ENCODE measurements at places on chromosomes 16 and 17. TPM values are rescaled to one million over a fixed set of nuclear protein-coding genes. Genes with fewer than 3 reads are reported as not detected.
A peak's percentile ranks its signal among the peaks of the same experiment; 100 is the strongest.

DNA sequence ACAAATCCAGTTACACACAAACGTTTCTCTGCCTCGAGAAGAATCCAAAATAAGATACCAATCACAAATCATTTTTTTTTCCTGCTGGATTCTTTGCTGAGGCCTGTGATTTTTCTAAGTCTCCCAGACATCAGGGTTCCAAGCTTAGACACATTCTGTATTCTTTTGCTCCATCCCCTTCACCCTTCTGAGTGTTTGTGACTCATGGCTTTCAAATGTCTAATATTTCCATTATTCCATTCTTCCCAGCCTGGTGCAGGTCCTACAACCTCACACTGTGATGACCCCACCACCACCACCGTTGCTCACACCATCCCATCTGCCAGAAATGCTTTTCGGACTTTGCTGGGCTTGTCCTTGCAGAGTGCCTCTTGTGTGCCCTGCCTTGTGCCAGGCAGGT lies 480.1 kb downstream of the SOX9 start:
- DNase-seq: no peak

GRCh38 chr17:35068249-35068648 lies 4.7 kb upstream of the RFFL start:
- no peak for DNase-seq

- DNase-seq: peak; percentile 81
Measured at GRCh38 chr16:1105888-1106620, 10.0 kb upstream of the C1QTNF8 start.

- no peak for DNase-seq
Measured at GRCh38 chr17:21082001-21082436, 39.2 kb upstream of the USP22 start.

RTN4RL1 gene
- total RNA-seq: 1.9 TPM

P4HB gene
- total RNA-seq: 362 TPM

- no peak for DNase-seq
Measured at GRCh38 chr16:69188236-69188549, 1.2 kb downstream of the SNTB2 start.

GRCh38 chr17:32831223-32831622 lies 45.7 kb downstream of the MYO1D start:
- no peak for DNase-seq

DNA sequence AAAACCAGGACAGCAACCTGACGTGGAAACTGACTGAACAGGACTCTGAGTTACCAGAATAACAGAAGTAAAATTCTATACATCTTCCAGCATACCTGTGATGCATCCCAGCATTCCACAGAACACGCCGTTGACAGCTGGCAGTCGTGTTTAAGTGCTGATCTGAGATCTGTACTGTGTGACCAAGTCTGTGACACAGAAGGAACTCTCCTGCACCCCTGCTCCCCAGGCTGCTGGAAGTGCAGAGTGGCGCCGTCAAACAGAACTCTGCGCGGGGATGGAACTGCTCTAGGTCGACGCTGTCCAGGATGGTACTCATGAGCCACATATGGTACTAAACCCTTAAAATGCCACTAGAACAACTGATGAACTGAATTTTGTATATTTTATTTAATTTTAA lies 804 bp upstream of the ITGAE start:
- no peak for DNase-seq

GRCh38 chr16:31507929-31508705 lies at the start of gene RUSF1:
RUSF1 (minus strand) TSS chr16:31508391; CDS start chr16:31508373, 18 bp downstream.
- DNase-seq: peak; percentile 96

DNA sequence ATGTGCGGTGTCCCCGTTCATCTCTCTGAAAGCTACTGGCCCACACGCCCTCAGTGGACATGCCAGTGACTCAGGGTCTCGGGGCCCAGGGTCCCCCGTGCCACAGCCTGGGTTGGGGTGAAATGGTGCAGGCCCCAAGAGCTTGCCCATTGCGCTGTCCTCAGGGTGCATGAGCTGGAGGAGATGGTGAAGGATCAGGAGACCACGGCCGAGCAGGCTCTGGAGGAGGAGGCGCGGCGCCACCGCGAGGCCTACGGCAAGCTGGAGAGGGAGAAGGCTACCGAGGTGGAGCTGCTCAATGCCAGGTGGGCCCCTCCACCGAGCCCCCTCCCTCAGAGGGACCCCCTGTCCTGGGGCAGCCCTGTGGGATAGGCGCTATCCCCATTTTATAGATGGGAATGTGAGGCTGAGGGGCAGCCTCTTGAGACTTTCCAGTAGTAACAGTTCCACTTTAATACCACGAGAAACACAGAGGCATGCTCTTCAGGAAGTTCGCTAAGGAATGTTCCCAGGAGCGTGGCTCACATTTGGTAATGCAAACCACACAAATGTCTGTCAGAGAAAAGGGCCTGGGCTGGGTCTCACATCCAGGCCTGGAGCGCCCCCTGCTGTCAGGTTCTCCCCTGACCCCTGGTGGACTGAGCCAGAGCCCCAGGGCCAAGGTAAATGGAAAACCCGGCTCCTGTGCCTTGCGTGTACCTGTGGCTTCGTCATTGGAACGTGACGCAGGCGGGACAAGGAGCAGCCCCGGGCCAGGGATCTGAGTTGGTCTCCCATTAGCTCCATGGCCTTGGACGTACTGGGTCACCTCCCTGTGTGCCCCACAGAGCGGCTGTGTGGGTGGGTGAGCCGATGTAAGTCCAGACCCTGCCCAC lies 133.7 kb downstream of the RAB11FIP4 start:
- DNase-seq: peak; percentile 93

DNA sequence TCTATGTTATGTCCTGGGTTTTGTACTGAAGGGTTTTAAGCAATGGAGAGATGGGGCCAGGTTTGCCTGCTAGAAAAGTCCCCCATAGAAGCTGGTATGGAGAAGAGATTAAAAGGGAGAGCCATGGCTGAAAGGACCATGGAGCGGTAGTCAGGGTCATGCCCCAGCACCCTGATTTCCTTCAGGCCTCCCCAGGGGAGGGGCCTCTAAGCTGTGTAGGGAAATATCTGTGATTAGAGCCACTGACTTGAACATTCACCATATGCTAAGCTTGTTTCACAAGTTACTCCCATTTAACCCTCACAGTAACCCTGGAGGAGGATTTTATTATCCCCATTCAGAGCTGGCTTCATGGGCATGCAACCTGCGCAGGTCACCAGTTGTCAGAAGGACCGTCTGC lies 3.8 kb upstream of the ATP2A3 start:
- DNase-seq: no peak

OTOP3 gene
- not detected for total RNA-seq

KREMEN2 gene
- not detected for total RNA-seq

Data from left ventricle myocardium superior (tissue), 1 donor.